ENCODE measurements at places on chromosomes 1 and 21.

GRCh38 chr1:58898739-58899586, 115.1 kb upstream of the JUN start:
- DNase-seq, result no peak

DNA sequence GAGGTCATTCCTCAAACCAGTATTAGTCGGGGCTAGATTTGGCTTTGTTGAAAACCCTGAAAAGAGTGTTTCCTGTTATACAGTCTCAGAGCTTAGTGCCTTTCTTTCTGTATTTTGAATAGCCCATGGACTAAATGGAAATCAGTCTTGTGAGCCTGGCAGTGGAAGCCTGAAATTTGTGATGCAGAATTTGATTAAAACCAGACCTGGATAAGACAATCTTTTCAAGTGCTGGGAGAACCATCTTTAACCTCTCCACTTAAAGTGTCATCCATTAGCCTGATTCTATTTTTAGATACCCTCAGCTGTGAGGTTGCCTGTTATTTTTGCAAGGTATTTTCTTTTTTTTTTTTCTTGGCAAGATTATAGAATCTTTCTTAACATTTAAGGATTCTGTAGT, 19.5 kb downstream of the ACTN2 start:
- no peak for DNase-seq

DNA sequence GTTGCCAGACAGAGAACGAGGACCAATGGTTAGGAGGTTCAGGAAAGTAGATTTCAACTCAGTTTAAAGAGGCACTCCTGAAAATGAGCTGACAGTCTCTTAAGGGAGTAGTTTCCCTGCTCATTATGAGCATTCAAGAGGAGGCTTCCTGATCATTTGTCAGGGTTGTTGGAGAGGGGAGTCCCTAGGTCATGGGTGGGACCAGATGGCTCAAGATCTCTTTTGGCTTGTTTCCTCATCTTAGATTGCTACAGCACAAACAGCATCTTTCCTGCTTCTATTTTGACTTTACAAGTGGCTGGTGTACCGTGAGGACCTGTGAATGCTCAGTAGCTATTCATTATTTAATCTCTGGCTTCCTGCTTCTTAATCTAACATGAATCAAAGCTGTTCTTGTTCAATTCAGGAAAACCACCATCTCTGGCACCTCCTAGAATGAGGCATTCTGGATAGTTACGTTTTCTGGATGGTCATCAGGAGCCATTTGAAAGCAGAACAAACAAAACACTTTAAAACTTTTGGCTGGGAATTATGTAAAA, 47.6 kb downstream of the PEX14 start:
- no peak for DNase-seq

DNA sequence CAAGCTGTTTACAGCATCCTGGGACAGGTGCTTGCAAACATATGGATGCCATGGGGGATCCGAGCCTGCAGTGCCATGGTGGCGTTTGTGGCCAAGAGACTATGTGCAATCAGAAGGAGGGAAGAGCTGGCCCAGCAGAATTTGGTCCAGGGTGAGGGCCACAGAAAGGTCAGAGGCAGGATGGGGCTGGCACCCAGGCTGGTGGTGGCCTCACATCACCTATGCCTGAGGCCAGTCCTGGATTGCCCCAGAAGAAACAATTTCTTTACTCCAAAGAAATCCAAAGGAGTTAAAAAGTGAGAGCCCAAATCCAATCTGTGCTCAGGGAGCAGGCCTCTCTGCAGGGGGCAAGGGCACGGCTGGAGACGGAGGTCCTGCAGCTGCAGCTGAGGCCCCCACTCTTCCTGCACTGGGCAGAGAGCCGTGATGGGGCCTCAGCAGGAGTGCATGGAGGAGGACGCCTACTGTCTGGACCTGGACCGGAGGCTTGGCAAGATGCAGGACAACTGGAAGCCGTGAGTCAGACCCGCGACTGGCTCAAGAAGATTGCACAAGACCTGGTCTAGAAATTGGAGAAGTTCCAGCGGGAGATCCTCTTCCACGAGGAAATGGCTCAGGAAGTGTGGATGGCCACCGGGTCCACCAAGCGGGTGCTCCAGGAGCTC, 163.5 kb downstream of the RYR2 start:
- peak; percentile 93 for DNase-seq

DNA sequence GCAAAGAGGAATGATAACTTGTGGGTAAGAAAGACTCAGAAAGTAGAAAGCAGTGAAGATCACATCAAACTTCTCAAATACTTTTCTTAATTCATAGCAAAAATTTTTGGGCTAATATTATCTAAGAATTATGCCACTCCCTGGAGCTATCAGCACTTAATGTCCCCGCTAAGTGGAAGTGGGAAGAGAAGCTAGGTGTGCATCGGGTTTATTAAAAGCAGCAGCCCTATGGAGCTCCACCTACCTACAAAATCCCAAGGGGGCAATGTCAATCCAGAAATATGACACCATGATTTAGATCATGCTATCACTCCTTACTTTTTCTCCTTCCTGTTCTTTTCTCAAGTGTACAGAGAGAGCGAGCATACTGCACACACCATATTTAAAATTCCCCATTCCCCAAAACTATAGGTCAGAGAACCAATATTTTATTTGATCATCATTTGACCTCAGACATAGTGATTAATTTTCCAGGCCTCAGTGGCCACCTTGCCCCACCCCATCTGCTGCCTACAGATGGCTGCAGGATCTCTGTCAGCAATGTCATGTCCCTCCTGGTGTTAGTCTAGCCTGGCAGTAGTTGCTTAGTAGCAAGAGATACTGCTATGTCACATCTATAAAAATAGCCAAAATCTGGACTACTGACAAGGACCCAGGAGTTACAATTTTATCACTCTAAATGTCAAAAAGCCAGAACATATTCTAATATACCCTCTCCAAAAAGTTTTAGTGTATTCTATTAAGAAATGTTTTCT, 66.6 kb downstream of the MAP3K21 start:
- no peak for DNase-seq

- DNase-seq, result no peak
Observed at GRCh38 chr1:188872376-188872775, 1605.3 kb downstream of the BRINP3 start.

GRCh38 chr21:44732956-44733355, 21.6 kb upstream of the TSPEAR start:
- DNase-seq, result no peak

GRCh38 chr1:202565890-202566602, 144.2 kb downstream of the SYT2 start:
- no peak for DNase-seq

DNA sequence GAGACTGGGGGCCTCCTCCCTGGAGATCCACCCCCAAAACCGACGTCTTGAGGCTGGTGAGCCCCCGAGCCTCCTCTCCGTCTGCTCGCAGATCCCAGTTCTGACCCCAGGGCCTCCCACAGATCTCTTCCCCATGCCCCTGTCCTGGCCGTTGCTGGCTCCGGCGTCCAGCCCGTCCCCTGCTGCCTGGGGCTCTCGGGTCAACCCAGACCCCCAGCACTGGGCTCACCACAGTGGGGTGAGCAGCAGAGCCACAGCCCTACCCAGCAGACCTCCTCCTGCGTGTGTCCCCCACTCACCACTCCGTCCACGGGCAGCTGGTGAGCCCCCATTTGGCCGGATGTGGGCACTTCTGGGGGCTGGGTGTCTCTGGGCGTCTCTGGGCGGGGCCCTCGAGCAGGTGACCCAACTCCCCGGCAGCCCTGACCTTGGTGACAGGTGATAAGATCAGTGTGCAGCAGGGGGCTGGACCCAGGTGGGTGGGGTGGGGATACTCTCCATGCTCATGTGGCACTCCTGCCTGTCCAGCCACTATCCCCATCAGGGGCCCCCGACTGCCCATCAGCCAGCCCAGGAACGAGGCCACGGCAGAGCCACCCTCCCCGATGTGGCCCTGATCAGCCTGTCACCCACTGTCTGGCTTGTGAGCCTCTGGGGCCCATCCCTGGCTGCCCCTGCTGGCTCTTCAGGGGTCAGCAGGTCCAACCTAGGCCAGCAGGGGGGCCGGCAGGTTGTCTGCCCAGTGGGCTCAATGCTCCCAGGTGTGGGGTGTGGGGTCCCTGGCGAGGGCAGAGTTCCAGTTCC, 709 bp downstream of the TNFRSF14 start:
- no peak for DNase-seq

- no peak for DNase-seq
Observed at GRCh38 chr1:155279268-155279667, 2.0 kb downstream of the HCN3 start.

- DNase-seq, result no peak
Observed at GRCh38 chr1:68211761-68212380, 20.5 kb downstream of the WLS start.

DNA sequence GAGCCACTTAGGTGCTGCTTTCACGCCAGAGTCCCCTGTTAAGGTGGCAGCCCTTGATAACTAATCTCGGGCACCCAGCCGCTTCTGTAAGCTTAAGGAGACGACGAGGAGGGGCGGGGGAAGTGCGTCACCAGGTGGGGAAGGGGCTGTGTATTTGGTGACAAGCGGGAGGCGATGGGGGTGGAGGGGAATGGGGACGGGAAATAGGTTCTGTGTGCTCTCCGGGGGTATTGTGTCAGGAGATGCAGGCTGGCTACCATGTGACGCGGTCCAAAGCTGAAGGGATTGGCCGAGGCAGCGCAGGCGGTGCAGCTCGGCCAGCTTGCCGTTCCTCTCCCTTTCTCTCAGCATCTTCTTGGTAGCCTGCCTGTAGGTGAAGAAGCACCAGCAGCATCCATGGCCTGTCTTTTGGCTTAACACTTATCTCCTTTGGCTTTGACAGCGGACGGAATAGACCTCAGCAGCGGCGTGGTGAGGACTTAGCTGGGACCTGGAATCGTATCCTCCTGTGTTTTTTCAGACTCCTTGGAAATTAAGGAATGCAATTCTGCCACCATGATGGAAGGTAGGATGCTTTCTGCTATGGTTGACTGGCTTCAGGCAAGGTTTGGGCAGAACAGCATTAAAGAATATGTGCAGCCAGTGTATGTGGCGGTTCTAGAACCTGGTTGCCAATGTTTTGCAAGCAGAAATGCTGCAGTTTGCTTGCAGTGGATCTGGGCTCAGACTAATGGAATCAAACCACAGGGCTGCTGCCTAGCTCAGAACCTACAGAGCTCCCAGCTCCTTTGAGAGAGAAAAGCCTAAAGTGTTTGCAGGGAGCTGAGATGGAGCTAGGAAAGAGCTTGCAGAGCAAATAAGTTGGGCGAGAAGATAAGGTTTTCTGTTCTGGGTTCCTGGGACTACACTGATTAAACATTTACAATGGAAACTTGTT, at the start of gene SGIP1:
Gene SGIP1, plus strand, starts transcription at position 350 of the 937 bp plus-strand sequence. Its CDS starts 206 bp downstream, at position 556.
- peak; percentile 82 for DNase-seq

- no peak for DNase-seq
Observed at GRCh38 chr1:7002728-7003127, 217.5 kb downstream of the CAMTA1 start.

DNA sequence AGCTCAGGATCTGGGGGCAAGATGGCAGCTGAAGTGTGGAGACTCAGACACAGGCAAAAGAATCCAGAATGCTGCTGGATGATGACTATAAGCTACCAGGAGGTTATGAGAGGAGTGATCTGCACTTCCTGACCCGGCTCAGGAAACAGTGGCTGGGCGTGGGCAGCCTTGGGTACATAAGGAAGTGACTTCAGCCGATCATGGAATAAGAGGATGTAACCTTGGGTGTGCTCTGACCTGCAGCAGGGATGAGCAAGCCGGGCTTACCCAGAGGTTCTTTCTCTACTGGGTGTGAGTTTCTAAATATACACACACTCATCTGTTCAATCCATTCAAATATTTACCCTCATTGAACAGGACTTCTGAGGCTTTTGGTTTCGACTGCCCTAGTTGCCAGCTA, 62.7 kb downstream of the CD34 start:
- DNase-seq, result peak; percentile 96

DNA sequence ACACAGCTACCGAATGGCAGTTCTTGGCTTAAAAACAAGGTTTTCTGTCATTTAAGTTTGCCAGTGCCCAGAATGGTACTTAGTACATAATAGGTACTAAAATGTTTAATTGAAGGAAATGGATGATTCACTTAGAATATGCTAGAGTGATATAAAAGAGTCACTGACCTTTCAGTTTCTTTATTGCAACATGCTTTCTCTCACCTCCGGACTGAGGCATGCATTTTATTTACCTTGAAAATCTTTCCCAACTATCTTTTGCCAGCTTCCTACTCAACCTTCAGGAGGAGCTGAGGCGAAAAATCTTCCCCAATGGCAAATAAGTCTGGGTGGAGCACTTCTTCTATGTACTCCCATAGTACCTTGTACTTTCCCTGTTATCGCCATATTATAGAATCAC, 244.9 kb downstream of the ZNF648 start:
- DNase-seq, result no peak

DNA sequence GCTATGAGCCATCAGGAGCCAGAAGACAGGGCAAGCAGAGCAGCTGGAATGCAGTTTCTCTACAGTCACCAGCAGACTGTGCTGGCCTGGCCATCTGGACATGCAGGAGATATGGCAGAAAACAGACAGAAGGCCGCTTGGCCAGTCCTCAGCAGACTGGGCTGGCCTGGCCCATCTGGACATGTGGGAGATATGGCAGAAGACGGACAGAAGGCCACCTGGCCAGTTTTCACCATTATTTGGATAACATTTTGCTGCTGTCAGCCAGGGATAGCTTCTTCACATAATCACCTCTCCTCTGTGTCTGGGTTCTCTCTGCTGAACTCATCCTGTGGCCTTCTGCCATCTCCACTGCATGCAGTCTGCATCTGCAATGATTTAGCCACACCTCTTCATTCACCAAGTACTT, 25.0 kb upstream of the CACYBP start:
- no peak for DNase-seq

- DNase-seq, result no peak
Observed at GRCh38 chr1:213852107-213852506, 135.7 kb upstream of the PROX1 start.

- no peak for DNase-seq
Observed at GRCh38 chr1:147837964-147838292, 64.7 kb upstream of the GJA8 start.

- DNase-seq, result peak; percentile 43
Observed at GRCh38 chr21:33936301-33937038, 20.9 kb upstream of the ATP5PO start.

DNA sequence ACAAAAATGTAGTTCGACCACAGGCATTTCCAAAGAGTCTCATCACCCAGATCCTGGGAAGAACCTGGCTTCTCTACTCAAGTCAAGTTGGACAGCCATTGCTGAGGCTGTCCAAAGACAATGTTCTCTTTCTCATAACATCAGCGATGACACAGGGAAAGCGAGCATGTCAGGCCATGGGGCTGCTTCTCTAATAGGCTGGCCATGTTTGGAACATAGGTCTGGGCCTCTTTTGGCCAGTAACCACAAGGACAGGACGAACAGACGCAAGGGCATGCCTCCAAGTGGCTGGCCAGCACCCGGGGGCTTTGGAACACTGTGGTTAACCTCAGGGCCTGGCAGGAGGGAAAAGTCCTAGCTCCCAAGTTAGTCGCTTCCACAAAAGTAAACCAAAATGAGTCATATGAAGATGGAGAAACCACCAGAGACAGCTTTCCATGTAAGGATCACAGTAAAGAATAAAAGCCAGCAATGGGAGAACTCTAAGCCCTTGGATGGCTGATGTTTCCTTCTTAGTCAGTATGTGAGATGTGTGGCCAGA, 80.6 kb upstream of the SLC44A3 start:
- DNase-seq, result peak; percentile 83
